Activated T-helper 1 cell treated with anti-CD3 and anti-CD28 coated beads, Interleukin-12 subunit alpha, Interleukin-12 subunit beta, Interleukin-2, Interleukin-4 antibody, amounts not matched to agents 30 ng/mL and 10 ng/mL and 1 ng/mL, durations not matched to agents 14 hours and 24 hours and 36 hours (primary cell): ENCODE measurements at places on chromosomes 12 and 14.

- DNase-seq = no peak
Observed at GRCh38 chr12:76864791-76865400, 13.9 kb downstream of the CSRP2 start.

GRCh38 chr12:98416845-98417244 lies 98.5 kb upstream of the TMPO start:
- DNase-seq = no peak

GRCh38 chr14:80605536-80605935 lies 336.0 kb downstream of the CEP128 start:
- DNase-seq = no peak

DNA sequence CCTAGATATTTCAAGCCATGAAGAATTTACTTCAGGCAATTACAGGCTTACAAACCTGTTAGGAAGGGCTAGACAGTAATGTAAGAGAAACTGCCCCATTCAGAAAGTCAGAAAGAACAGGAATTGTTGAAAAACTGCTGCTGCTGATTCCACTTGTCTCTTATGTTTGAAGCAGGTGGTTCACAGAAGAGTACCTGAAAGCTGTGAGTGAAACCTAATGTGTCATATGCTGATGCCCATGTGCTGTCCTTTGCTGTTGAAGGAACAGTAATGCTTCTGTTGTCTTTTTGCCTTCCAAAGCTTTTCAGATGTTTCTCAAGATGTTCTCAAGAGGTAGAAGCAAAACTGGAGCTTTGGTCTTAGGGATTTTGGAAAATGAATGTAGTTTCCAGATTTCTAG lies 39.0 kb downstream of the MNAT1 start:
- DNase-seq = no peak

DNA sequence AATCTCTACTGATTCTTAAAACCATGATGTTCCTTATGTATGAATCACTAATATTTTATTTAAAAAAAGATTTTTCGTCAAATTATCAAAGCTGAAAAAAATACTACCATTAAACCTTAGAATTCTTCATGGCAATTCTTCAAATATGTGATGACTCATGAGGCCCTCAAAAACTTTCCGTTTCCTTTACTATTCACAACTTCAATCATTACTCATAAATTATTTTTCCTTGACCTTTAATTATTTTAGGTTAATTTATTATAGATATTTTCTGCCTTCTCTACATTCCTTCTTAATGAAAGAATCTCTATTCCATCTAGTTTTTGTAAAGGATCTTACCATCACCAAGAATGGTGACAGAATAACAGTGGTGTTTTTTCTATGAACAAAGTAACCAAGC lies 162.1 kb upstream of the SOX5 start:
- DNase-seq = no peak

- no peak for DNase-seq
Observed at GRCh38 chr14:68824517-68825347, 31.9 kb upstream of the ZFP36L1 start.

- DNase-seq = no peak
Observed at GRCh38 chr14:66514213-66514612, 6.3 kb downstream of the GPHN start.

DNA sequence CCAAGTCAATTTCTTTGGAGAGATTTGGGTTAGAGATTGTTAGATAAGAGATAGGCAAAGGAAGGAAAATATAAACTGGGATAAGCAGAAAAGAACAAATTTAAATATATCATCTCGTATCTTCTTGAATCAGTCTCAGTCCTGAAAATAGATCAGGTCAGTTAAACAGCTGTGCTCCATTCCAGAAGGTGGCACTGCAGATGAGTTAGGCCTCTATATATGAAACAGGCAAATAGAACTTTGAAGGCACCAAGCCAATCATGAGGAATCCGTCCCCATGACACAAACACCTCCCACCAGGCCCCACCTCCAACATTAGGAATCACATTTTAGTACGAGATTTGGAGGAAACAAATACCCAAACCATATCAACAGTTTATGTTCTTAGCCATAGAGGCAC lies 605.5 kb upstream of the USP15 start:
- no peak for DNase-seq

GRCh38 chr12:14913381-14913781 lies 25.0 kb downstream of the ERP27 start:
- DNase-seq = no peak

- peak; percentile 46 for DNase-seq
Observed at GRCh38 chr14:77302926-77303325, 17.8 kb downstream of the POMT2 start.

DNA sequence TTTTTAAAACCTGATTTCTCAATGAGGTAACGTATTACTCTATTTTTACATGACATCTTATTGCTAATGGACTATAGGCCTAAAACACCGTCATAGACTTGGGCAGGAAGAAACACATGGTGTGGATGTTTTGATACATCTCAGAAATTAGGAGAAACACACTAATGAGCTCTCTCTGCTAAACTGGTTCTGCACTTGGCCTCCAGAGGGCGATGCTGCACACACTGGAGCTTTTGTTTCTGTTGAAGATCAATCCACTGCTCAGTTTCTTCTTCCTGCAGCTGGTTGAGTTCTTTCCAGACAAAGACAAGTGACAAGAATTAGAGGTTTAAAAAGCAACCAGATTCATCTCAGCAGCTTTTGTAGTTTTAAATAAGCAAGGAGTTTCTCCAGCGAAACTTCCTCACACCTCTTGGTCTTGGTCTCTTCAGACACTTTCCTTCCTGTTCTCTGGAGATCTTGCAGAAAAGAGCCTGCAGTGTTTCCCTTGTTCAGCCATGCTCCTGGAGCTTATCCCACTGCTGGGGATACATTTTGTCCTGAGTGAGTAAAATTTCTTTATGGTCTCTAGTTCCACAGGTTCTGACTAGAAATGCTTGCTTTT lies 178.5 kb upstream of the OR4E1 start:
- DNase-seq = peak; percentile 55

DNA sequence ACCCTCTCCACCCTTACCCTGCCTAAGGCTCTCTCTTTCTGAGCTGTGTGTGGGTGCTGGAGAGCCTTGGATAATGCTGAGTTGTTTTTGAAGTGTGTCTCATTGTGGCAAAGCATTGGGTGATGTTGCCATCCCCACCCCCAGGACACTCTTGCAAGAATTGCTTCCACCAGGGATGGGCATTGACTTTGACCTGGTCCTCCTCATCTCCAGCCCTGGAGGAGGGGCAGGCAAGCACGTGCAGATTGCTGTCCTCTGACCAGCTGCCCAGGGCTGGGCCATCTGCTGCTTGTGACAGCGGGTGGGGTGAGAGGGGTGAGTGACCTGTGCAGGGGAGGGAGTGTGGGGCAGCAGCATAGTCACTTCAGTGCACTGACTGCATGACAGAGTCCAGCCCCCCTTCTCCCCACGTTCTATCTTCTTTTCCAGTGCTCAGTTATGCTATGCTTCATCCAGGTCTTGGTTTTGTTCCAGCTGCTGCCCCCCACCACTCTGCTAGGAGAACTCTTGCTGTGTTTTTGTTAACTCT lies 26.2 kb downstream of the SUSD6 start:
- DNase-seq = no peak

- peak; percentile 79 for DNase-seq
Observed at GRCh38 chr12:110826592-110827200, 20.1 kb upstream of the CCDC63 start.

DNA sequence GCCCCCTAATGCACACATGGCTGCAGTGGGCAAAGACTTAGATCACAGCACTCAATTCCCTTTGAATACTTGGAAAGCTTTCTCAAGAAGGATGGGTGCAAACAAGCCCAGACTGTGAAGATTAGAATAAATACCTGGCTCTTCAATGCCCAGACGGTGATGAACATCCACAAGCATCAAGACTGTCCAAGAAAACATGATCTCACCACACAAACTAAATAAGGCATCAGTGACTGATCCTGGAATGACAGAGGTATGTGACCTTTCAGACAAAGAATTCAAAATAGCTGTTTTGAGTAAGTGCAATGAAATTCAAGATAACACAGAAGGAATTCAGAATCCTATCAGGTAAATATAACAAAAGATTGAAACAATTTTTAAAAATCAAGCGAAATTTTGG lies 43.8 kb upstream of the ZDHHC17 start:
- DNase-seq = no peak

DNA sequence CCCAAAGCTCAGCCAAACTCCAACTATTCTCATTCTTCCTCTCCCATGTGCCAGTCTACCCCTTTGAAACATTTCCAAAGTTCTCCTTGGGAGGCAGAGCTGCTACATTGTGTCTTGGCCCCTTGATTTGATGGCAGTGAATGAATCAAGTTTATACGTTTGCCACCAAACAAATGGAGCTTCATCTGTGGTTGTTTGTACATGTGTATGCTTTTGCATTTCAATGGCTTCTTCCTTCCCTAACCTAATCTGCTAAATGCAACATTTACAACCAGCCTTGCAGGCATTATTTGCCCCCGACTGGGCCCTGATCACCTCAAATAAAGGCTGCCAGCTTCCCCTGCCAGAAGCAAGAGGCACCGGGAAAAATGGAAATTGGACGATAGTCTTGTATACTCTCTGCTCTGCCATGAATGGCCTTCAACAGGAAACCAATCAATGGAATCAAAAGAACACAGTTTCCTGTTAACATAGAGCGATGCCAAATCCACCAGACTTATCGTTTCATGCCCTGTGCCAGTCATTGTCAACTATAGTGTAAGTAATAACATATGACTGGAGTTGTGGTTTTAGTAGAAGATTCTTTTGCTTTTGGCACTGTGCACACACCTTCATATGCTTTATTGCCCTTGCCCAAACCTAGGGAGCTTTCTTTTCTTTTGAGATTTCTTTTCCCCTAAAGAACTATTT lies 97.8 kb downstream of the TMEM30B start:
- DNase-seq = no peak

GRCh38 chr14:76396714-76397187 lies 20.8 kb downstream of the ESRRB start:
- DNase-seq = no peak

GRCh38 chr14:53109105-53110041 lies 43.8 kb downstream of the DDHD1 start:
- peak; percentile 66 for DNase-seq

- DNase-seq = no peak
Observed at GRCh38 chr14:51602310-51602709, 49.4 kb upstream of the FRMD6 start.

DNA sequence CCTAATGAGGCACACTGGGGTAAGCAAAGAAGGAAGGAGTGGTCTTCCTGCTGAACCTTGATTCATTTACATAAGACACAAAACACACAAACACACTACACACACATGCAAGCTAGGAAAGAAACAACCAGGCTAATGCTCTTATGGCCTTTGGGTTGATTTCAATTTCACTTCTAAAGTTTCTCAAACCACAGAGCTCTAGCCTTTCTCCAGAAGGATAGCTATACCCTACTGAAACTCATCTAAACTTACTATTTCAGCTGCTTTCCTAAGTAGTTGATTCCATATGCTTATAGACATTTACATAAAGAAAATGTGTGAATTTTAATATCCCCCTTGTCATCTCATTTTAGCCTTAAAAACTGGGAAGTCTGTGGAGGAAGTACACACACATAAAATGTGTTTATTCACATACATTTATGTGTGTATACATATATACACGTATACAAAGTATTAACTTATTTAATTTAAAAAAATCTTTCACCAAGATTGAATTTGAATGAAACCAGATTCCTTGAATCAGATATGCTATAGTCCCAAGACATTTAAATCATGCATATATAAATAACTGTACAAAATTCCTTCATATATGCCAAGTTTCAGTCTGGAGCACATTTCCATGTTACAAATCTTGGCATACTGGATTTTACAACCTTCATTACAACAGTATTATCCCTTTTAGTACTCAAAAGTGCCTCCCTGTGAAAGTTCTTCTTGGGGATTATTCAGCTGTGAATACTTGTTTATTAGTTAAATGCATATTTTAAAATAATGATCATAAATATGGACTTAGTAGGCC lies 231.8 kb upstream of the NPAS3 start:
- DNase-seq = no peak

DNA sequence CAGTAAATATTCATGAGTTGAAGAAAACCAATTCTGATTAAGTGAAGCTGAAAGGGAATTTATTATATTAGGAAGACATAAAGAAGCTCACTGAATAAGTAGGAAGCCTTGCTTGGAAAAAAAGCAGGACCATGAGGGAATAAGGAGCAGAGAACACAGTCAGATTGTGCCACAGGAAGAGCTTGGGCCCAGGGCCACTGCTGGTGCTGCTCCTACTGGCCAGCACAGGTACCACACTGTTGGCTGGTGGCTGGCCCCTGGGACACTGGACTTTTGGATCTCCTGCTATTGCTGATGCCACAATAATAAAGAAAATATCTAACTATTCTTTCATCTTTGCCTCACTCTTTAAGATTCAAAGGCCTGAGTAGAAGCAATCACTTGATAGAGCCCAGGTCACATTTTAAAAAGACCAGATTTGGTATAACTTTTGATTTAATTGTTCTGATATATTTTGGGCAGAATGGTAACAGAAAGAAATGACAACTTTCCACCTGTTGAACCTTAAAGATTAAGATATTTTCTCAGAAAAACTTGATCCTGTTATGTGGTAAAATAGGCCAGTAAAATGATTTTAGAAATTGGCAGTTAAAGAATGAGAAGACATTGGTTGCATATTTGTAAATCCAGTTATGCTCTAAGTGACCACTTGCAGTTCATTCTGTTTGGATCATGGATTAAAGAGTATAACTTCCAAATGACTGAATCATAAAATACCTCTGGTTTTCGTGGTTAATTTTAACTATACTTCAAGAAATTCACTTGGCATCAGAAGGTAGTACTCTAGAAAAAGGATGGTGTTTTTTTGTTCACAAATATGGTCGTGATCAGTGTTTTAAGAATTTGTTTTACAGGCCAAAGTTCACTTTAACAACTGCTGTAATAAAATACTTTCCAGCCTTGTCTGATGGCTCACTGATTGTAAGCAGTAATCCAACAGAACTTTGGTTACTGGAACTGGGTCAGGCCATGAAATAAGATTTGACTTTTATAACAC lies 68.3 kb downstream of the DERA start:
- no peak for DNase-seq

GRCh38 chr12:123092866-123093265 lies 58.0 kb downstream of the PITPNM2 start:
- no peak for DNase-seq

- no peak for DNase-seq
Observed at GRCh38 chr14:92696366-92696765, 52.1 kb downstream of the LGMN start.

DNA sequence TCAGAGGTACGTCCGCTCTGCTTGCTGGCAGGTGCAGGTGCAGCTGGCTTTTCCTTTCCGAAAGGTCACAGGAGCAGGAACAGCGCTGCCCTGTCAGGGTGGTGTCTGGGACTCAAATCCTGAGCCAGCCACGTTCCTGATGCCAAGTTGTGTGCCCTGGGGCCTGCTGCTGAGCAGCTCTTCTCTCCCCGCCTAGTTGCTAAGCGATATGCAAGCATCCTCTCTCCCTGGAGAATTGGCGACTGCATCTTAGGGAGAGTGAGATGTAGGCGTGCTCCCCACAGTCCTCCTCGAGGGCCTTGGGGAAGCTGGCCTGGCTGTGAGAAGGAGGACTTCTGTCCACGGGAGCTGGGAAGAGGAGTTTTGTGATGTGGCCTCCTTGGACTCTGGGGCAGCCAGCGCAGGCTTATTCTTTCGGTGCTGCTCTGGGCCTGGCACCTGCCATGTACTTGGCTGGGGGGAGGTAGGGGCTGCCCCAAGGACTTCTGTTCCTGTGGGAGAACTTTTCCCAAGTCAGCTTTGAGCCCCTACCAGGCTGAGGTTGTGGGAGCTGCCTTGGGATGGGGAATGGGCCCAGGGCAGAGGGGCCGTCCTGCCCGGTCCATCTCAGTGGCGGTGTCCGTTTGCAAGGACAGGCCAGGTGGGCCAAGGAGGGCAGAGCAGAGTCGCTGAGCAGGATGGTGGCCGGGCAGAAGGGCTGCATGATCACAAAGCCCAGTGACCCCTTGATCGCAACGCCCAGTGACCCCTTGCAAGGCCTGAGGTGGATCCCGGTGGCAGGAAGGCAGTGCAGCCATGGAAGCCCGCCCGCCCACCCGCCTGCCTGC lies 183.5 kb downstream of the ADGRD1 start:
- no peak for DNase-seq
